Type B pancreatic cell (in vitro differentiated cells): ENCODE measurements at places on chromosomes 13 and 19. TPM values are rescaled to one million over a fixed set of nuclear protein-coding genes. Genes with fewer than 3 reads are reported as not detected.

Gene CASP14
- total RNA-seq, result not detected in 2 replicates

Gene WDR87
- not detected in 2 replicates for total RNA-seq

Gene ICAM5
- 2.3 and 3.8 TPM in 2 replicates for total RNA-seq

Gene ZNF90
- 13.3 and 23.7 TPM in 2 replicates for total RNA-seq

Gene FGF14
- 4.2 and 6.7 TPM in 2 replicates for total RNA-seq

Gene ZNF419
- 15.4 and 18.4 TPM in 2 replicates for total RNA-seq

GRCh38 chr13:42878721-42879120 lies 97.3 kb downstream of the FAM216B start:
- DNase-seq, result no peak
- H3K4me3 ChIP-seq, result no peak overlapping the region
- peaks cover 13% of the 10 kb centered on the region for H3K27me3 ChIP-seq
- peaks cover 41% of the 10 kb centered on the region for H3K4me1 ChIP-seq
- H3K27ac ChIP-seq, result no peak overlapping the region
- H3K36me3 ChIP-seq, result no peaks in the 10 kb centered on the region

DNA sequence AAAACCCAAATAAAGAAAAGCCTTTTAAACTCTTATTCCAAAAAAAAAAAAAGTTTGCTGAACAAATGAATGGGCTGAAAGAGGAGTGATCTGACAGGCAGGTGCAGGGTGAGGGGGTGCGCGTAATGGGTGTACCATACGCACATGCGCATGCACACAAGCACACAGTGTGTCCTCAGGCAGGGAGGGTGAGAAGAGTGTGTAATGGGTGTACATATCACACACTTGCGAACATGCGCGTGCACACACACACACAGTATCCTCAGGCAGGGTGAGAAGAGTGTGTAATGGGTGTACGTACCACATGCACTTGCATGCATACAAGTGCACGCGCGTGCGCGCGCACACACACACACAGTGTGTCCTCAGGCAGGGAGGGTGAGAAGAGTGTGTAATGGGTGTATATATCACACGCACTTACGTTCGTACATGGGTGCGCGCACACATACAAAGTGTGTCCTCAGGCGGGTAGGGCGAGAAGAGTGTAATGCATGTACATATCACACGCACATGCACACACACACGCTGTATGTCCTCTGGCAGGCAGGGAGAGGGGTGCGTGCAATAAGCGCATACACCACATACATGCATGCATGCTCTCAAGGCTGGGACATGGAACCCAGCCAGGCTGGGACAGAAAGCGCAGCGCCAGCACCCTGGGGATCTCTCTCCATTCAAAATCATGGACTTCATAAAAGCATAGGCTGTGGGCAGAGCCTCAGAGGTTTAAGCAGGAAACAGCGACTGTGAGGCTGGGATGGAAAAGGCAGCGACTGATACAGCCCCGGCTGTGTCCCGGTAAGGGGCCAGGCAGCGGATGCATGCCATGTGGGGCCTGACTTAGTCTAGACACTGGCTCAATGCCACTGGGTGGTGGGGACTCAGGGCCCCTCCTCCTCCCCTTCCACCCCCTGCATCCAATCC lies 70.4 kb downstream of the CEBPG start:
- no peaks in the 10 kb centered on the region for H3K4me1 ChIP-seq
- DNase-seq, result no peak
- peaks cover 4% of the 10 kb centered on the region for H3K36me3 ChIP-seq
- no peak overlapping the region for H3K27ac ChIP-seq
- no peaks in the 10 kb centered on the region for H3K27me3 ChIP-seq

DNA sequence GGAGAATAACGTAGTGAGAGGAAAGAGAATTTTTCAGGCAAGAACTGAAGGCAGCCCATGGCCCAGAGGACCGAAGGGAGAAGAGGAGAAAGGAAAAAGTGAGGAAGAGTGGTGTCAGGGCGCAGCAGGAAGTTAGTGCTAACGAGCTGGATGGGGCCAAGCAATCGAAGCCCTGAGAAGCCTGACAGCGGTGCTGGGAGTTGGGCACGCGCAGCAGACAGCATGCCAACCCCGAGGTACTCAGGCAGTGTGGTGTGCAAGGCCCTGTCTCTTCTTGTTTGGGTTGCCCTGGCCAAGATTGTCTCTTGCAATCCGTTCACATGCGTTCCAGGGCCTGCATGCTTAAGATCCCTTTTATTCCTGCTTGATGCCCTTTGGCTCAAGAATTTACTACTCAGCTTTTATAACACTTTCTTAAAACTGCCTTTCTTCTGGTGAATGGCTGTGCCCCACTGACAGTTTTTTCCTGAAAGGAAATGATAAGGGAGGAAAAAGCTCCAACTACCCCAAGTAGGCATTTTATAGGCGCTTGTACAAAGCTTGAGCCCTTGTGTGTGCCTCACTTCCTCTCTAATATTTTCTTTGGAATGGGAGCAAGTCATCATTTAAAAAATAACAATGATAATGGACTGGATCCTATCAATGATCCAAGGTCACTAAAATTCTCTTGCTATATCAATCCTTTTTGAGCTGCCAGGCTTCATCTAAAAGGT lies 115.4 kb downstream of the FLT1 start:
- H3K27me3 ChIP-seq, result peaks cover 6% of the 10 kb centered on the region
- no peak overlapping the region for H3K4me3 ChIP-seq
- no peaks in the 10 kb centered on the region for H3K4me1 ChIP-seq
- DNase-seq, result no peak

- no peaks in the 10 kb centered on the region for H3K36me3 ChIP-seq
- H3K27ac ChIP-seq, result no peak overlapping the region
- no peaks in the 10 kb centered on the region for H3K27me3 ChIP-seq
These were observed 15.9 kb upstream of the JUND start for GRCh38 chr19:18297308-18297707.
